ENCODE measurements at places on chromosomes 16 and 17.

DNA sequence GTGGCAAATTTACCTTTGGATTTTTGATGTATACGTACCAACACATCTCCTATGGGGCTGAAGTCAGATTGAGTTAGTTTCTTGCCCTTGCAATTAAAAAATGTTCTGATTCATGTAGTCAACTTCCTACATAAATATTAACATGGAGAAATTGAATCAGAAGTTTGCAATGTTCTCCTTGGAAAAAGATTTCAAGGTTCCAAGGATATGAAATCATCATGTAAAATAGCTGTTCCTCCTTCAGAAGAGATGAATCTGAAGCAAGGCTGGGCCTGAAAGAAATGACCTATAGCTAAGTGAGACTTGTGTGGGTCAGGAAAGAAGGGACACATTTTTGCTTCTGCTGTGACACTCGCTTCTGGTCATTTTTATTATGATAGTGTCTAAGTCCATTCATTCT, 131.7 kb downstream of the RGS9 start:
- no peak for DNase-seq

- peak; percentile 50 for DNase-seq
Measured at GRCh38 chr17:29726715-29727252, 104.1 kb upstream of the CORO6 start.

DNA sequence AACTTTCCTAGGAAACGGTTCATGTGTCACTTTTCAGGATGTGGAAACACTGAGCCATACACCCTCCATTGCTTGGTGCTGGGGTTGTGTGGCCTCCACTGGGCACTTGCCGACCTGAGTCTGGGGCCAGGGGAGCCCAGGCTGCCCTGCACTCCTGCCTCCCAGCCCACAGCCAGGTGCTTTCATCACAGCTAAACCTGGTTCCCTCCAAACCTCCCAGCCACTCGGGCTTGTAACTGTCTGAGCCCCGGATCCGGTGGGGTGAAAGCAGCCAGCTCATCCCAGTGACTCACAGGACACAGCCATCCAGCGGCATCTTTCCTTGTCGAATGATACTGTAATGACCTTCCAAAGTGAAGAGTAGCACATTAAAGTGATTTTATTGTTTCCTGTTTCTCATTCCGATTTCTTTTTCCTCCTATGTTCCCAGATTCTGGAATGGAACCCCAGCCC, 19.8 kb downstream of the CARHSP1 start:
- DNase-seq = peak; percentile 62

GRCh38 chr17:38893113-38893512, 23.3 kb downstream of the LASP1 start:
- DNase-seq = no peak

GRCh38 chr16:57730771-57731730, 4.5 kb upstream of the KATNB1 start:
- DNase-seq = no peak

GRCh38 chr16:29678691-29679267, at the start of gene QPRT:
Gene QPRT, plus strand, starts transcription at chr16:29679180. Its CDS starts 18 bp downstream, at chr16:29679198.
- DNase-seq = peak; percentile 41

GRCh38 chr17:19238167-19238505, 970 bp downstream of the EPN2 start:
- no peak for DNase-seq

DNA sequence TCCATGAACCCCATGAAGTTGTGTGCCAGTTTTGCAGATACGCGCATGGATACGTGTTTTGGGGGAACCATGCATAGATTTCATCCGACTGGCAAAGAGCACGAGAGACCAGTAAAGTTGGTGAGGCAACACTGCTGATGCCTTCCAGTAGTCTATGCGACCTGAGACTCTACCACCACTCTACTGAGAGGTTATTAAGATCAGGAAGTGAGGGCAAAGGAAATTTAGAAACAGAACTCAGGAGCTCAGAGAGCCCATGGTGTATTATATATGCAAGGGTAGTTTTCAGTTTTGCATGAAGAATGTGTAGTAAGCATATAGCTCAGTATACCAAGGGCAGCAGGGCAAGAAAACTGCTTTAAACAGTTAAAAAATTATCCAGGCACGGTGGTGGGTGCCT, 4.2 kb downstream of the SLX4 start:
- no peak for DNase-seq

GRCh38 chr16:57256601-57257395, 11.7 kb downstream of the ARL2BP start:
- DNase-seq = no peak

DNA sequence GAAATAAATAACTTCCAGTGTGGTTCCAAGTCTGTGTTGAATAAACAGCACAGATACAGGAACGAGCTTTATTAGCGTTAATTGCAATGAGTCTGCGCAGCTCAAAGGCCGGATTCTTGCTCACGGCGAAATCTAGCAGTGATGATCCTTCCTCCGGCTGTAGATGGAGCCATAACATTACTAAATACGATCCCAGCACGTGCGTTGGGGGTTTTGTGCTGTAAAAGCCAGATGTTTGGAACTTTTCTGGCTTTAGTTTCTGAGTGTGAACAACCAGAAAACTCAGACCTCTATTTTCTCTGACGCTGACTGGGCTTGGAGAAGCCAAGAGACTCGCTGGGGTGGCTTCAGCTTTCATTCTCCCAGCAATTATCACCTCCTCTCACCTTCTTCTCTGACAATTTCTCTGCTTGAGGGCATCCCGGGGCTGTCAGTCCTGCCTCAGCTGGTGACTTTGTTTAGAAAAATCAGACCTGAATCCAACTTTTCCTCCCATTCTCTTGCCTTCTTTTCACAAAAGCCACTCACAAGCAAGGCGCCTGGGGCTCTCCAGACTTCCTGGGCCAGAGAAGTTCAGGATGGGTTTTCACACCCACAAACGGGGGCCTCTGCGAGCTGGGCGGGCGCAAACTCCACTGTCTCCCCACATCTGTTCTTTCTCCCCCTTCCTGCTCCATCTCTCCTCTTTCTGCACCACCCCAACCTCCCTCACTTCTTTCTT, 47.1 kb upstream of the AKTIP start:
- DNase-seq = peak; percentile 22

DNA sequence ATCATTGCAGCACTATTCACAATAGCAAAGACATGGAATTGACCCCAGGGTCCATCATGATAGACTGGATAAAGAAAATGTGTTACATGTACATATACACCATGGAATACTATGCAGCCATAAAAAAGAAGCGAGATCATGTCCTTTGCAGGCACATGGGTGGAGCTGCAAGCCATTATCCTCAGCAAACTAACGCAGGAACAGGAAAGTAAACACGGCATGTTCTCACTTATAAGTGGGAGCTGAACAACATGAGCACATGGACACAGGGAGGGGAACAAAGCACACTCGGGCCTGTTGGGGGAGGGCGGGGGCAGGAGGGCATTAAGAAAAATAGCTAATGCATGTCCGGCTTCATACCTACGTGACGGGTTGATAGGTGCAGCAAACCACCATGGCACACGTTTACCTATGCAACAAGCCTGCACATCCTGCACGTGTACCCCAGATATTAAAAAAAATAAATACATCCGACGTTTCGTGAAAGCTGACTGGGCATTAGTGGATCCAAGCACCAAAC, 28.9 kb downstream of the ZNF778 start:
- DNase-seq = no peak

GRCh38 chr17:50177983-50178834, 12.4 kb downstream of the SGCA start:
- peak; percentile 99 for DNase-seq

DNA sequence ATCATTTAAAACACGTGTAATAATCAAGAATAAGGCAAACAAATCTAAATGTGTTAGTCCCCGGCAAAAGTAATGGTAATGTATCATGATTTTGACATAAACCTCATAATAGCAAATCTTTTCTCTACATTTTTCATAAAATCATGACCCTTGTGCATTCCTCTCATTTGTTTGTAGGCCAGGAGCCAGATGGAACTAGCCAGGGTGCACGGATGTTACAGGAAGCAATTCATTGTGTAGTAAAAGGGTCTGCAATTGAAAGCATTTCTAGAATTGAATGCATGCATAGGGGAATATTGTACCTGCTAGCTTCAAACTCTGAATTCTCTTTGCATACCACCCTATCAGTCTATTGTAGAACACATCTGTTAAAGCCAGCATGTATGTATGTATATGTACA, 66.6 kb downstream of the CNTNAP4 start:
- no peak for DNase-seq

- no peak for DNase-seq
Measured at GRCh38 chr17:78366109-78366848, 6.4 kb upstream of the SOCS3 start.

DNA sequence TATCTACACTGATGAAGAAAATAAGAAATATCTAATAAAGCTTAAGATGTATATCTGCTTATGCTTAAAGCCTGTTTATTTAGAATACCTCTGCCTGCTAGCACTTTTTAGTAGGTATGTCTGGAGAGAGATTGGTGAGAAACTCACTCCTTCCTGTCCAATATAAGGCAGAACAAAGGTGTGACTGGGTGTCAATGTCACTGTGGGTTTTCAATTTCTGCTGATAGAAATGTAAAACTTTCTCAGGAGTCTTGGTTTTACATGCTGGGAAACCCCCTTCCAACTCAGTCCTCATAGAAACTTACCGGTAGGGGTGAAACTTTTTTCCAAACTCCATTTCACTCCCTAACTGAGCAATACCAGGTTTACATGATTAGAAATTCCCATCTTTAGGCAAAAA, 17.8 kb upstream of the MPHOSPH6 start:
- DNase-seq = no peak

- DNase-seq = no peak
Measured at GRCh38 chr16:87765473-87765775, 362 bp downstream of the KLHDC4 start.

GRCh38 chr17:47099451-47099986, 89.6 kb downstream of the CDC27 start:
- DNase-seq = no peak

- no peak for DNase-seq
Measured at GRCh38 chr17:80599546-80600305, 55.1 kb downstream of the RPTOR start.

GRCh38 chr16:89039756-89040155, 53.9 kb upstream of the ACSF3 start:
- no peak for DNase-seq

DNA sequence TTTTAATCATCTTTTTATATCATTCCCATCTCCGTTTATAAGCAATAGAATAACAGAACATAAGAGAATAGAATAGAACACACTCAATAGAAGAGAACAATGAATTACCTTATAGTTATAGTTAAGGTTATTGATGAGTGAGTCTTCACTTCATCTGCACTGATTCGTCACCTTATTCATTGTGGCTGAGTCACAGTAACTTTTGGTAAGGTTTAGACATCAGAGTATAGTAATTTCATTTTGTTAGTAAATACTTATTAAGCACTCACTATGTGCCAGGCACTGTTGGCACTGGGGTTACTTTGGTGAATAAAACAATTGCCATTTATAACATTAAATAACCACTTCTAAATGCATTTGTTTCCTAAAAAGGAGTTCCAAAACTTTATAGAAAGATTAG, 22.5 kb downstream of the PHKB start:
- DNase-seq = no peak

DNA sequence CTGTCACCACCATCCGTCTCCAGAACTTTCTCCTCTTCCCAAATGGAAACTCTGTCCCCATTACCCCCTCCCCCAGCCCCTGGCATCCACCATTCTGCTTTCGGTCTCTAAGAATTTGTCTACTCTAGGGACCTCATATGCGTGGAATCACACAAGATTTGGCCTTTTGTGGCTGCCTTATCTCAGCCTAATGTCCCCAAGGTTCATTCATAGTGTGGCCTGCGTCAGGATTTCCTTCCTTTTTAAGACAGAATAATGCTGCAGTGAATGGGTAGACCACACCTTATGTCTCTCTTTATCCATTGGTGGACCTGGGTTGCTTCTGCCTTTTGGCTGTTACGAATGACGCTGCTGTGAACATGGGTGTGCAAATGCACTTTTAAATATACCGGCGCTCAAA, 139.7 kb upstream of the PLCG2 start:
- no peak for DNase-seq

DNA sequence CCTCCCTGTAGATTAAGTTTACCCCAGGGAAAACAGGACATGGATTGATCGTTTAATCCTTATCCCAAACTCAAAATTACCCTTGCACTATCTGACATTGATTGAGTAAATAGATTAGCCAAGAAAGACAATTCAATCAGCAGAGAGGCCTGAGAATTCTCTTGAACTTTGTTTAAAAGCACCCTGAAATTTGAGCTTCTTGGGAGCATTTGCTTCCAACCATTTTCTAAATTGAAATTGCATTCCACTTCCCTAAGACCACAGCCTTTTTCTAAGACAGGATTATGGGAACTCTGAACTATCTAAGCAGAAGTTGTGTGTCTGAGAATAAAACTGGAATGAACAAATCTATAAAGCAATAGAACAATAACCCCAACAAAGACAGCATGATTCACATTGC, 76.6 kb upstream of the TNRC6A start:
- no peak for DNase-seq

GRCh38 chr17:40534371-40535189, 30.7 kb downstream of the CCR7 start:
- no peak for DNase-seq

DNA sequence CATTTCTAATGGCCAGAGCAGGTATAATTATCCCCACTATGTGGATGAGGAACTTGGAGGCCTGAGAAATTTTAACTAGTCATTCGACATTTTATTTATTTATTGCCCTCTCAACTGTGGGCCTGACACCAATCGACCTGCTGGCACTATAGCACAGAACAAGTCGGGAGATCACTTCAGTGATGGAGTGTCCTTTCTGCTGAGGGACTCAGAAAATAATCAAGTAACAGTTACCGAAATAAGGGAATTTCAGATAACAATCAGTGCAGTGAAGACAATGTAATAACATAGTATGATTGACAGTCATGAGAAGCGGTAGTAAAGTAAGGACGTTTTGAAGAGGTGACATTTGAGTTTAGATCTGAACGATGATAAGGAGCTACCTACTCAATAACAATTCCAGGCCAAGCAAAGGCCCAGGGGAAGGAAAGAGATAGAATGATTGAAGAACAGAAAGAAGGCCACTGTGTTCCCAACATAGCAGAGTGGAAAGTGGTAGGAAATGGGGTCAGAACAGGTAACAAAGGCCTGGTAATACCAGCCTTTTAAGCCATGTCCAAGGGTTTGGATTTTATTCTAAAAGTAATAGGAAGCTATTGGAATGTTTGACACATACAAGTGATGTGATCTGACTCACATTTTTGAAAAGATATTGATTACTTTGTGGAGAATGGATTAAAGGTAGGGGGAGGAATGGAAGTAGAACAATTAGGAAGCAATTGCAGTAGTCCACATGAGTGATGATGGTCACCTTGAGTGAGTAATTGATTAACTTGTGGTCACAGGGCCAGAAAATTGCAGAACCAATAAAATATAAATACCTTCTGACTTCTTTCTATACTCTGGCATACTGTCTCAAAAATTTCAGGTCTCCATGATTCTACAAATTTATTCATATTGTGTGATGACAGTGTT, 1.4 kb downstream of the STXBP4 start:
- no peak for DNase-seq

GRCh38 chr17:2037155-2037554, 4.7 kb upstream of the OVCA2 start:
- no peak for DNase-seq

DNA sequence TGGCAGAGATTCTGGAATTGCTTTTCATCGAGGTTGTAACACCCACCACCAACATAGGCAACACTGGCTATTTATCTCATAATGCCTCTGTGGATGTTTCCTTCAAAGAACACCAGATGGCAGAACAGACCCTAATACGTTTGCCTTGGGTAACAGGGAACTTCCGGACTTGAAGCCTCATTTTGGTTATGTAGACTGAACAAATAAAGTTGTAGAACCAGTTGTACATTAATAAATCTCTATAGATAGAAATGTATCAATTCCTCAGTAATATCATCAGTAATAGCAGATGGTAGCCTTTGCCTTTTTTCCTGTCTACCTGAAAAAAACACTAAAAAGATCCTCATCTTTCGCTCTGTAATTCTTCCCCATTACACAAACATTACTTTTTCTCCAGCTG, 25.9 kb upstream of the APOH start:
- peak; percentile 73 for DNase-seq
